ENCODE measurements at places on chromosomes 4 and X. TPM values are rescaled to one million over a fixed set of nuclear protein-coding genes. Genes with fewer than 3 reads are reported as not detected.

DNA sequence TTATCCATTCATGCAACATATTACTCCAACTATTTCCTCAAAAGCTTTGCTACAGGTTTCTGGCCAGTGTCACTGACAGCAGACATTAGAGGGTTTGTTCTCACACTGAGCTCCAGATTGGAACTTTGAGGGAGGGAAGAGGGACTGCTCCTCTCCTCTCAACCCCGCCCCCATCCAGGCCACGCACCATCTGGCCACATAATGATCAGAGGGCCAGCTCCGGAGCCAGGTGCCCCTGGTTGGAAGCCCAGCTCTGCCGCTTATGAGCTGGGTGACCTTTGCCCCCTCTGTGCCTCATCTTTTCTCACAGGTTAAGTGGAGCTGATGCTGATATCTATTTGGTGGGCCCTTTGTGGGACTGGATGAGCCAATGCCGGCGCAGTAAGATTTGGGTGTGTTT, 55.8 kb downstream of the C4orf50 start:
- DNase-seq = no peak

GRCh38 chr4:37917388-37917787, 26.5 kb downstream of the TBC1D1 start:
- DNase-seq = no peak

The ATP6AP2 gene
- 66.5 TPM for total RNA-seq

- no peak for DNase-seq
Observed at GRCh38 chr4:30755346-30755745, 35.2 kb downstream of the PCDH7 start.

The TKTL2 gene
- not detected for total RNA-seq

The CSAG2 gene
- total RNA-seq = not detected
